MG63 (cell line): ENCODE measurements at places on chromosomes 5 and 9.

DNA sequence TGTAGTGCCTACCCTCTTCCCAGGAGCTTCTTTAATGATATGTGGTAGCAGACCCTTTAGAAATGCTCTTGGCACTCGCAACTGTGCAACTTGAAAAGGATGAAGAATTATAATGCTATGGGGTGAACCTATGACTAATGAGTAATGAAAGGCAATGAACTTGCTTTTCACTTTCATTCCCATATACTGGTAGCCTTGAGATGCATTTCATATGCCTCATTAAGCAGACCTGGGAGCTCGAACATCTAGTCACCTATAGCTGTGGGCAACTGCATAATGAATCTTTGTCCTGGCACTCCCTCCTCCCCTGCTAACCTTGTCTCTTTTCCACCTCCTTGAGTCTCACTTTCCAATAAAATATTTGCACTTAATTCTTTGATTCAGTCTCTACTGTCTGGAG lies 605.9 kb upstream of the DAB2 start:
- DNase-seq = no peak

GRCh38 chr5:9512457-9512856 lies 33.4 kb downstream of the SEMA5A start:
- no peak for DNase-seq

GRCh38 chr5:548256-548655 lies 24.0 kb upstream of the SLC9A3 start:
- peak; percentile 26 for DNase-seq

DNA sequence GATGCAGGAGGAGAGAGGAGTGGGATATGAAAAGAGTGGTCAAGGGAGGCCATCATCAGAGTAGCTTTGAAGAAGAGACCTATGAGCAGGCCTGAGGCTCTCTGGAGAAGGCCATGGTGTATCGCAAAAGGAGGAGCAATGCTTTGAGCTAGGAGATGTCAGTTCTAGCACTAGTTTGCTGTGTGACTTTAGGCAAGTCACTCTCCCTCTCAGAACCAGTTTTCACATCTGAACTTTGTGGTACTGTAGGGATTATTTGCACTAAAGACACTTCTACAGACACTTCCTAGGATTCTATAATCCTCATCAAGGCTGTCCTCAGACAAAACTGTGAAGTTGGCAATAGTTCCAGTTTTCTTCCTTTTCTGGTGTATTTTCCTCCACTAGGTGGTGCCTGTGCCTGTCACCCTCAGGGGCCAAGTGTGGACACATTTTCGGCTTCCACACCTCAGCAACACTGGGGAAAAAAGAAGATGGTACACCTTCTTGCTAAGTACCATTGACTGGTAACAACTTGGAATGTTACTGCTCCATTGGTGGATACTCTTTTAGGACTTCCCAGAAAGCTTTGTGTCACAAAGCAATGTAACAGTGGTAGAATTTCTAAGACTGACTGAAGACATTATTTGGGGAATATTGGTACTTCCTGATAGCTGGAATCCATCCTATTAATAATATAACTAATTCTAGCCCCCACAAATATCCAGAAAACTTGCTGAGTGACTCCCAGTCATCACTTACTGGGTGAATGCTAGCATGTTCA lies 9.9 kb downstream of the PAPPA start:
- no peak for DNase-seq

DNA sequence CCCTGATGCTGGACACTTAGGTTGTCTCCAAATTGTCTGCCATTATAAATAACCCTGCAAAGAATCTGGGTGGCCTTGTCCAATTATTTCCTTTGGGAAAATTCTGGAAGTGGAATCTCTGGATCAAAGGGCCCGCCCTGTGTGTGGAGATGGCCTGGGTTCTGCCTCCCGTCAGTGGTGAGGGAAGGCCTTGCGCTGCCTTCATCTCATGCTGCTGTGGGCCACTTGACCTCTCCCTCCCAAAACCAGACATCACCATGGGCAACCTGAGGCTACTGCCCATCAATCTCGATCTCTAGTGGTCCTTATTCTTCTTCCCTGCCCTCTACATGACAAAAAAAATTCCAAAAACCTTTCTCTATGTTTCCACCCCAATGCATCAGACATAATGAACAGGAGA lies 6.6 kb downstream of the CLTB start:
- no peak for DNase-seq

DNA sequence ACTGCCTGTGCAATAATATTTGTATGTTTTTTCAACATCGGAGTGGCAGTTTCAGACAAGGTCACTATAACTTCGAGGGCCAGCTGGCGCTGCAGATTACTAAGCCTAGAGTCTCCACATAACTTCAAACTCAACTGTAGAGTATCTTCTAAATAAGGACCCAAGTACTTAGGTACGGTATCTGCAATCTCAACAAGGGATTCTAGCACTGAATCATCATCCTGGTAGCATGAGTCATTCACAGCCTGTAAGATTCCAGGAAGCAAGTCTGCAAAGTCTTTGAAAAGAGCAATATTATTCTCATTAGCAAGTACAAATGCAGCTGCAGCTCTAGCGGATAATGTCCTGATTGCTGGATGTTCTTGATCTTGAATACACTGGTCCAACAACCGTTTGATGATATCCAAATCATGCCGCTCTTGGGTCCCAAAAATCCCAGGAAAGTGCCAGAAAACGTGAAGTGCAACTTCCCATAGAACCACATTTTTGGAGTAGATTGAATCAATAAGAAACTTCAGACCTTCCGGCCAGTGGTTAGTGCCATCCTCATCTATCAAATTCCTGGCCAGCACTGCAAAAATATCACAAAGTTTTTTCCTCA lies 654 bp downstream of the RANBP6 start:
- no peak for DNase-seq

DNA sequence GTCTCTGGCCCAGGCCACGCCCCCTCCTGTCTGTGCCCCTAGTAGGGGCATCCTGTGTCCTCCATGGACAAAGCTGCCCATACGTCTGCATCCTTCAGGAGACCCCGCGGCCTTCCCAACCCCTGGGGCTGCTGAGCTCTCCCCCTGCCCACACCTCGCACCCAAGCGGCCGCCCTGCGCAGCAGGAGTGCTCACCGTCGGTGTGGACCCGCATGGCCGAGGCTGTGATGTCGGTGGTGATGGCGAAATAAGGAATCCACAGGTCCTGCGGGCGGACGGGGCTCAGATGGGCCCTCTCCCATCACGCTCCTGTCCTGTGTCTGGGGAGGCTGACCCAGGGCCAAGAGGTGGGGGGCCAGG lies 4.8 kb upstream of the NSMF start:
- no peak for DNase-seq

- peak; percentile 43 for DNase-seq
These were observed at the start of gene FBLL1 for GRCh38 chr5:168528521-168529373. Gene FBLL1, plus strand, starts transcription at chr5:168529305. Its CDS starts 200 bp downstream, at chr5:168529505.

DNA sequence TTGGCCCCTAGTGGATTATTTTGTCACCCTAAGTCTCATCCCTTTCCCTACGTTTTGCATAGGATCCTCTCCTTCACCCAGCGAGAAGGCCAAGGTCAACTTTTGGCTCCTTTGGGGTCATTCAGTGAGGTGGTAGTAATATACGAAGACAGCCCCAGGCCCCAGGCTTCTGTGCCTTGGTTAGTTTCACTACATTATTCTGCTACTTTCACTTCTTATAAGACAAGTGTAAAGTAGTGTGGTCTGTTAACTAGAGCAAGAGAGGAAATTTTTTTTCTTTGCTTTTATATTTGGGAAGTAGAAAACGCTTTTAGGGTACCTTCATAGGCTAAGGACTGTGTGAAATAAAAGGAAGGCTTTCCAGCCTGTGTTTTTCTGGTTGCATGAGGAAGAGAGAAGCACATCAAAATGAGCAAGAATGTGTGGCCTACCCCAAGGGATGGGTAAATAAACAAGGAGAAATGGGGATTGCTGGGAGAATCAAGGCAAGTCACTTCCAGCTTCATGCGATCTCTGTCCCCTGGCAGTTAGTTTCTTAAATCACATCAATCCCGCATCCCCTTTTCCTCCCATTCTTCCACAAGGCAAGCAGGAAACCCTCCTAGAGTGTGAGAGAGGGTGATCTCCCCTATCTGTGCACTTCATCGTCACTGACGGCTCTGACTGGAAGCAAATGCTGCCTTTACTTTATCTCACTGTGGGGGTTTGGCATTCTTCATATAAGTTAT lies 677.0 kb upstream of the WWC1 start:
- no peak for DNase-seq

DNA sequence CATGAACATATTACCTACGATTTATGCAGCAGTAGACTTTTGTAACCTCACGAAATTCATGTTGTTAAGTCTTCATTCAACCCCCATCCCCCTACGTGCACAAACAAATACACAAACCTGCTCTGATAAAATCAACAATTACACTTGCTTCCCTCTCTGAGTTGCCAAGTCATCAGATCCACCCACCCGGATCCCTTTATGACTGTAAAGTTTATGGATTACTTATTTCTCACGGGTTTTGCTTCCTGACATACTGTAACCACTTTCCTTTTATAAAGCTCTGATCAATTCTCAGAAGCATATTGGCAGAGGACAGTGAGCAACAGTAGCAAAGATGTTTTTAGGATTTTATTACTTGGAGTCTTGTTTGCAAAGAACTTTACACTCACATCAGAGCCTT lies 70.5 kb downstream of the MLLT3 start:
- DNase-seq = no peak

- no peak for DNase-seq
These were observed 103.6 kb downstream of the BOD1 start for GRCh38 chr5:173512637-173513435.

GRCh38 chr9:111984086-111984802 lies 87.6 kb downstream of the UGCG start:
- DNase-seq = no peak

DNA sequence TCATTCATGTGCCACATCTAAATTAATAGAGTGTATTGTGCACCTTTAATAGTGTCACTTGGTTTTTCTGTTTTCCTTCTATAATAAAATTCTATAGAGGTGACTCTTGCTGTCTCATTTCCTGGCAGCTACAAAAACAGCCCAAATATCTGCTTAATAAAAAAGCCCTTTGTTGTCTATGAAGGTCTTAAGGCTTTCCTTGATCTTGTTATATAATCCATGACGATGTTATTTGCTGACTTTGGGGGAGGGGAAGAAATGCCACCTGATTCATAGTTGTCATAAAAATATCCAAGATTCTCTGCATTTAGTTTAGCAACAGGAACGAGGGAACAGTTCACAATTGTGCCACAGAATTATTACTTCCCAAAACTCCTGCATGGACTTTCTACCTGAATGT lies 31.3 kb downstream of the CPEB4 start:
- no peak for DNase-seq

- DNase-seq = no peak
These were observed 11.1 kb downstream of the PIK3R1 start for GRCh38 chr5:68226546-68227073.

- DNase-seq = no peak
These were observed 1.2 kb downstream of the LCN9 start for GRCh38 chr9:135664266-135664665.

DNA sequence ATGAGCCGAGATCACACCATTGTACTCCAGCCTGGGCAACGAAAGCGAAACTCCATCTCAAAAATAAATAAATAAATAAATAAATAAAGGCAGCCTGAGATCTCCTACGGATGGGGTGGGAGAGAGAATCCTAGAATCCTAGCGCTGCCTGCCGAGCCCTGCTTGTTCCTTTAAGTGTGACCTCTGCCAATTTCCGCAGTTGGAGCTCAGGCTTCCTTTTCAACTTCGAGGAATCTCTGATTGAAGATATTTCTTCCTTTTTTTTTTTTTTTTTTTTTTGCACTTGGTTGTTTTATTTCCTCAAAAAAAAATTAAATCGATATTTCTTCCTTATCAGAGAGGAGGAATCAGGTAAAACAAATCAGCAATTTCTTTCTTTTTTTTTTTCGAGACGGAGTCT lies 27.3 kb upstream of the MATR3 start:
- no peak for DNase-seq

DNA sequence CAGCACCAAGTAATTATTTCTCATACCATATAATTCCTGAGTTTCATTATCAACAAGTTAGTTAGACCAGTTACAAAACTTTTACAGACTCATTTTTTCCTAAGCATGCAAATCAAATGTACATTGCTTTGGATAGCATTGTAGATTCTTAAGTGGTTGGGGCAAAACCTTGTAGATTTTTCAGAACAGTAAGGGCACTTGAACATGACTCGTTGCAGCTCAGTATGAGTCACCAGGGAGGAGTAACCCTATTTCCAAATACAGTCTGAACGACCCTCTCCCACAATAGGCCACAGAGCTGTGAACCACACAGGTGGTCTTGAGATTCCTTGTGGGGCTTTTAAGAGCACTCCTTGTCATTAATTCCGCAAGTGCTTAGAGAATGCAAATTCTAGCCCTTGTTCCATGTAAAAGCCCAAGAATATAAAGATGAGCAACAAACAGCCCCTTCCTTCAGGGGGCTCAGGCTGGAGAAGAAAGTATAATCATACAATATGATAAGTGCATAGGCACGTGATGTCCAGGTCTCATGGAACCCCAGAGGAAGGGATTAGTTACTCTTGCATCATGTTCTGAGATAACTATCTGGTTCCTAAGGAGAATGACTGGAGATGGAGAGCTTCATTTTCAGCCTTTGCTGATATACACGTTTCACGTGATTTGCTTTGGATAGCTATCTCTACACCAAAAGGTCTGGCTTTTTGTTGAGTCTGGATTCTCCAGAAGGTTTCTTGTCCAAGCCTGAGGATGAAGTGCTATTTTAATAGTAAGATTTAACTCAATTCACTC lies 295.7 kb downstream of the KCNN2 start:
- DNase-seq = no peak

- DNase-seq = no peak
These were observed 87.4 kb upstream of the PCA3 start for GRCh38 chr9:76676857-76677256.

- no peak for DNase-seq
These were observed 301.3 kb downstream of the ZNF608 start for GRCh38 chr5:124445070-124445619.

DNA sequence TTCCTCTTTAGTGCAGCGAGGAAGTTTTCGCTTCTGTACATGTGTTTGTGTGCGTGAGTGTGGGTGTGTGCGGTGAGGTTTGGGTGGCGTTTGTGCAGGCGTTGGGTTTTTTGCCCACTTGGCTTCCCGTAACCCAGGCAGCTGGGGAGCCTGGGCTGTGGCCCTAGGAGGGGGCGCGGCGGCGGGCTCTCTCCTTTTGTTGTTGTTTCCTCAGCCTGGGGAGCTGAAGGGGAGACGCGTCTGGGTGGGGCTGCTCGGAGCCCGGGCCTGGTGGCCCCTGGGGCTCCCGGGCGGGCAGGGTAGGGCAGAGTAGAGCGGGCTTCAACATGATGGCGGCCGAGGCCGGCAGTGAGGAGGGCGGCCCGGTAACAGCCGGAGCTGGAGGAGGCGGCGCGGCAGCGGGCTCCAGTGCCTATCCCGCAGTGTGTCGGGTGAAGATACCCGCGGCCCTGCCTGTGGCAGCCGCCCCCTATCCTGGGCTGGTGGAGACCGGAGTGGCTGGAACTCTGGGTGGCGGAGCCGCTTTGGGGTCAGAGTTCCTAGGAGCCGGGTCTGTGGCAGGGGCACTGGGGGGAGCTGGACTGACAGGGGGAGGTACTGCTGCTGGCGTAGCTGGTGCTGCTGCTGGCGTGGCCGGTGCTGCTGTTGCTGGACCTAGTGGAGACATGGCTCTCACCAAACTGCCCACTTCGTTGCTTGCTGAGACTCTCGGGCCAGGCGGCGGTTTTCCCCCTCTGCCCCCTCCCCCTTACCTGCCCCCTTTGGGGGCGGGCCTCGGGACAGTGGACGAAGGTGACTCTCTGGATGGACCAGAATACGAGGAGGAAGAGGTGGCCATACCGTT lies 665 bp downstream of the RASA1 start:
- DNase-seq = peak; percentile 81

- no peak for DNase-seq
These were observed 82.8 kb upstream of the TLE1 start for GRCh38 chr9:81772144-81772543.
